Urinary bladder (tissue), 4 donors: ENCODE measurements at places on chromosomes 2 and 18. TPM values are rescaled to one million over a fixed set of nuclear protein-coding genes. Genes with fewer than 3 reads are reported as not detected.

The AGBL5 gene
- total RNA-seq = 12.0 TPM

The CCDC121 gene
- total RNA-seq = 11.1 TPM

The GREB1L gene
- 1.4 TPM for total RNA-seq

The GPR45 gene
- not detected for total RNA-seq

The ZNF514 gene
- total RNA-seq = 38.5 TPM

The CCDC141 gene
- 18.0 TPM for total RNA-seq

The CD28 gene
- 6.1 TPM for total RNA-seq

The ETAA1 gene
- 46.2 TPM for total RNA-seq

The LOXHD1 gene
- 1.2 TPM for total RNA-seq

The CIB4 gene
- total RNA-seq = not detected

DNA sequence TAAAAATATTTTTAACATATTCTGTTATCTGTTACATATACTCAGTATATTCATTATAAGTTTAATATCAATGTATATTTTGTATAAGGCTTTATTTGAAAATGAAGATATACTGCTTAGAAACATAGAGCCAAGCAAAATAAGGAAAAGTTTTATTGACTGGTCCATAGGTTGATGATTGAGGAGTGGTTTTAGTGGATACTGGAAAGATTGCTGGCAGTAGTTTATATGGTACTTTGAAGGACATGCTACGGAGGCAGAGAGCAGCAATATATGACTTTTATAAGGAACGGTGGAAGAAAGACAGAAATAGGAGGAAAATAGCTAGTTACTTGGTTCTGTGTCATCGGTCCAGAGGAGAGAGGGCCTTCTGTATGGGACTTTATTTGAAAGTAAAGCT lies 92.4 kb downstream of the ZNF236 start:
- DNase-seq = no peak

GRCh38 chr18:68427951-68428401 lies 286.9 kb downstream of the TMX3 start:
- no peak for DNase-seq

GRCh38 chr18:50143294-50143693 lies 51.7 kb downstream of the MYO5B start:
- no peak for DNase-seq

GRCh38 chr2:239230318-239231052 lies 170.3 kb downstream of the HDAC4 start:
- DNase-seq = no peak

DNA sequence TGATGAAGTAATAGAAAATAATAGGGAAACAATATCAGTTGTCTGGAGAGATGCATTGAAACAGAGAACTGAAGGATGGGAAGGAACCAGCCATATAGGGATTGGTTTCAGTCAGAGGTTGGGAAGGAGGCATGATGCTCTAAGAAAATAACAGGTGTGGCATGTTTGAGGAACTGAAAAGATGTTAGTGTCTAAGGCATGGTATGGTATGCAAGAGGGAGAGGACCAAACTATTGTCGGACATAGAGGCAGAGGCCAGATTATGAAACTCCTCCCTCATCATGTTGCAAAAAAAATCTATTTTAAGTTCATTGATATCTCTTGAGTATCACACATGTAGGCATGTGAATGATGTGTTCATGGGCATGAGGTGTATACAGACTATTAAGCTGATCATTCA lies 48.9 kb upstream of the EMILIN2 start:
- no peak for DNase-seq

- DNase-seq = peak; percentile 69
Observed at GRCh38 chr18:77114415-77115191, 18.0 kb downstream of the MBP start.

- DNase-seq = no peak
Observed at GRCh38 chr2:230012267-230012884, 56.3 kb downstream of the SLC16A14 start.

- no peak for DNase-seq
Observed at GRCh38 chr18:3380384-3380961, 69.5 kb upstream of the TGIF1 start.

GRCh38 chr18:61855449-61856378 lies 37.1 kb downstream of the RNF152 start:
- DNase-seq = no peak

- DNase-seq = no peak
Observed at GRCh38 chr2:233203060-233203459, 48.4 kb upstream of the ATG16L1 start.

GRCh38 chr2:168255103-168255502 lies 7.7 kb upstream of the STK39 start:
- no peak for DNase-seq

DNA sequence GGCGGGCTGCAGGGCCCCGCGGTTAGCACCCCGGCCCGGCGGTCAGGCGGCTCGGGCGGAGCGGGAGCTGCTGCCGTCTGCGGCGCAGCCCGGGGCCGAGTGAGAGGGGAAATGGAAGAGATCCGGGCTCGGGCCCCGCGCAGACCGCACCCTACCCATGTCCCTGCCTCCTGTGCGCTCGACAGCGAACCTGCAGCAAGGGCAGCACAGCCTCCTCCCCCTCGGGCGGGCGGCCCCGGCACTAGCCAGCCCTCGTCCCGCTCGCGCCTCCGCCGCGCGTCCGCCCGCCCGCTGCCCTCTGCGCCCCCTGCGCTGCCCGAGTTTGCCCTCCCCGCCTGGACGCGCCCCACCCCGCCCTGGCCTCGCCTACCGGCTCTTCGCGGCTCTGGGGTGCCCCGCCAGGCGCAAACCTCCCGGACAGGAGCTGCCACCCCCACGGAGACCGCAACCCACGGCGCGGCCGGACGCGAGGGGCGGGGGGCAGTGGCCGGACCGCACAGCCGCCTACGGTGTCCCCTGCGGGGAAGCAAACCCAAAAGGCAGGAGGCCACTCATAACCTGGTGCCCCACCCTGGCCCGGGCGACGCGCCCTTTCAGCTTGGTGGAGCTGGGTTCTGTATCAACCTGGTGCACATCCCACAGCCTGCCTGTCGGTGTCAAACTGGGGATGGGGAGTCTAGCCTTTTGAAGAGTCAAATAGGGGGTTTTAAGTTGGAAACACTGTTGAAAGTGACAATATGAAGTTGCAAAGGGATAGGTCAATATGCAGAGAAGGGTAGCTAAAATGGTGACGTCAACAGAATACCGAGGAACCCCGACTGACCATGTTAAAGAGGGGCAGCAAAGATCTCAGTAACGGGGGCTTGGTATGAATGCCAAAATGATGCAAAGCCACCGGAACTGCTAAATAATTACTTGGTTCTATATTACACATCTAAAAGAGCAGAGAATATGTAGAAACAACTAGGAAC lies at the start of gene IHH:
Gene IHH (minus strand): TSS at position 101 of the 971 bp plus-strand sequence. CDS start 454 bp downstream, outside the sequence.
- no peak for DNase-seq

DNA sequence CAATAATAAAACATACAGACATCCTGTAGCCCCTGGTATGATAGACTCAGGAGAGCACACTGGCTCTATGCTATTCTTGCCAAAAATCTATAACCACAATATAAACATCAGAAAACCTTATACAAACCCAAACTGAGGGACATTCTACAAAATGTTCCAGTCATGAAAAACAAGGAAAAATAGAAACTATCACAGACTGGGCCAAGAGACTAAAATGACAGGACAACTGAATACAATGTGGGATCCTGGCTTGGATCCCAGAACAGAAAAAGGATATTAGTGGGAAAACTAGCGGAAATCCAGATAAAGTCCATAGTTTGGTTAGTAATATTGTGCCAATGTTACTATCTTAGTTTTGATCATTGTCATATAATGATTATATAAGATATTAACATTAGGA lies 29.6 kb upstream of the EPAS1 start:
- DNase-seq = no peak

- no peak for DNase-seq
Observed at GRCh38 chr2:35962585-35963146, 392.9 kb upstream of the CRIM1 start.

DNA sequence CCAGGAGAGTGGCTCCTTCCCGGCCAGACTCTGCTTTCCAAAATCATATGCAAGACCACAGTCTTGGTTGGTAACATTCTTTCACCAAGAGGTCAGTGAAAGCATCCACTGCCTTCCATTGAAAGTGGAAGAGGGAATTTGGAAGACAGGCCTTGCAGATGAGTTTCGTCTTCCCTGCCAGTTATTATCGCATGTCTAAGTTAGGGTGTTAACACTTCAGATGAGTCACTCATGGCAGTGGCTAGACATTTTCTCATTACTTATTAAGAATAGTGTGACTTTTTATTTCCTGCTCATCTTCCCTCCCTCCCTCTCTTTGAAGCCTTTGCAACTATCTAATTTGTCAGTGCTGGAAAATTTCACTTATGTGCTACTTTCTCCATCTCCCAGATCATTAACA lies 102.9 kb upstream of the EPB41L3 start:
- no peak for DNase-seq

DNA sequence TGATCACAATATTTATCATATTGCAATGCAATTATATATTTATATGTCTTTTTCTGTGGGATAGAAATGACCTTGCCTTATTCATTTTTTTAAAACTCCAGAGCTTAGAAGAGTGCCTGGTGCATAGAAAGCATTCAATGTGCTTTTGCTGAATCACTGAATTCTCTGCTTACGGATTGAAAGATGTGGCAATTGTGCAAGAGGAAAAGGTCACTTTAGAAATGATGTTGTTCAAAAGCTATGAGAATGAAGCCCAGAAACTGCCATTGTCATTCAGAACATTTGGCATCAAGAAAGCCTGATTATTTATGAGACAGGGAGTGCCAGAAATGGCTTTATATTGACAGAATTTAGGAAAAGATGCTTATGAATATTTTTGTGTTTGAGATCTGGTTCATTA lies 678.6 kb upstream of the CDH2 start:
- no peak for DNase-seq

DNA sequence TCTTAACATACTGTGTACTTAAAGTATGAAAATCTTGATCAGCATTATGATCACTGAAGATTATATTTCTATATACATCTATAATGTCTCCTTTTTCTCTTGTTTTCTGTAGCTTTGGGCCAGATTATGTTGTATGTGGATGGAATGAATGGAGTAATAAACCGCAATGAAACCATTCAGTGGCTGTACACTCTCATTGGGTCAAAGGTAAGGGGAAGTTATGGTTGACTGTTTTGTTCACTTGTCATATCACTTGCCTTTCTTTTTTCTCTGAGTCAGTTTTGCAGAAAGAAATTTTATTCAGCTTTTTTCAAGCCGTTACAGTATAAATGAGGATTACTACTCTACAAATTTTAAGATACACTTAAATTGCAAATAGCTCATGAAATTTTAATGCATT lies 252.5 kb downstream of the TPGS2 start:
- DNase-seq = no peak

DNA sequence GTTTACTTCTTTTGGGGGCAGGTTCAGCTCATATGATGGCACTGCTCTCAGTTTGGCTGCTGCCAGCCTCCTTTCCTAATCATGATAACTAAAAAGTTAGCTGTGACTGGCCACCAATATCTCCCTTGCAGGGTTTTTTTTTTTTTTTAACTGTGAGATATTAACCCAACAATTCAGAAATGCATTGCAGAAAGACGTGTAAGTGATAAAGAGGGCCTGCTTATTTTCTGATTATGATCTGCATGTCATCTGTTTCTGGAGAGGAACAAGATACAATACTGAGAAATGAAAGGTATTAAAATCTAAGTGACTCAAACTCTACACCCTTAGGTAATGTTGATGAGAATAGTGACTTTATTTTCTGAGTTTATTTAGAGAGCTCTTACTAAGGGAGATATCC lies 905.6 kb downstream of the SOCS6 start:
- DNase-seq = no peak

DNA sequence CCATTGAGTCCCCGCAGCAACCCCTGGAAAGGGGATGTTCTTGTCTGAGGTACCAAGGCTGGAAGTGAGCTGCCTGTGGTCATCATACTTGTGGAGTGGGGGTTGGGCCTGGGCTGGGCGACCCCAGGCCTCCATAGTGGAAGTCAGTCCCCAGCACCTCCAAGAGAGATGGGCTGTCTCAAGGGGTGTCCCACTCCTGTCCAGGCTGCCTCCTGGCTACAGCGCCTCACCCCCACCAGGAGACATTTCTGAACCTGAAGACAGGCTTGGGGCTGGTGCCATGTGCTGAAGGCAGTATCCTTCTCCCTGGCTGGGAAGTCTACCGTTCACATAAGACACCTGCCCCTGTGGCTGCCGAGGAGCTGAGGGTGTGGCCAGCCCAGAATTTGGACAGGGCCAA lies 28.9 kb downstream of the INHBB start:
- DNase-seq = no peak

DNA sequence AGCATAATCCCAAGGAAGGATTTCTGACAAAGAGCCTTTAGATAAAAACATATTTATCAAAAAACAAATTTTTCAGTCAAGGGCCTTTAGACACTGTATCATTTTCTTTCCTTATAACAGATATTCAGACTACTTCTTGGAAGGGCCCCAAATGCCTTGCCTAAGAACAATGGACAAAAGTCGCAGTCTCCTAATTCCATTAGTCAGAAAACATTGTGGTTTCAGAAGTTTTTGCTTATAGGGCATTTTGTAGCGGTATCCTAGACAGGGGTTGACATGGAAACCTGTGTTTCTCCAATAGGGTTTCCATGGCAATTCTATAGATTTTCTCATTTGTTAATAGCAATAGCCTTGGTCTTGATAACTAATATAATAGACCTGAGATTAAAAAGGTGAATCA lies 36.7 kb upstream of the AGPS start:
- no peak for DNase-seq

DNA sequence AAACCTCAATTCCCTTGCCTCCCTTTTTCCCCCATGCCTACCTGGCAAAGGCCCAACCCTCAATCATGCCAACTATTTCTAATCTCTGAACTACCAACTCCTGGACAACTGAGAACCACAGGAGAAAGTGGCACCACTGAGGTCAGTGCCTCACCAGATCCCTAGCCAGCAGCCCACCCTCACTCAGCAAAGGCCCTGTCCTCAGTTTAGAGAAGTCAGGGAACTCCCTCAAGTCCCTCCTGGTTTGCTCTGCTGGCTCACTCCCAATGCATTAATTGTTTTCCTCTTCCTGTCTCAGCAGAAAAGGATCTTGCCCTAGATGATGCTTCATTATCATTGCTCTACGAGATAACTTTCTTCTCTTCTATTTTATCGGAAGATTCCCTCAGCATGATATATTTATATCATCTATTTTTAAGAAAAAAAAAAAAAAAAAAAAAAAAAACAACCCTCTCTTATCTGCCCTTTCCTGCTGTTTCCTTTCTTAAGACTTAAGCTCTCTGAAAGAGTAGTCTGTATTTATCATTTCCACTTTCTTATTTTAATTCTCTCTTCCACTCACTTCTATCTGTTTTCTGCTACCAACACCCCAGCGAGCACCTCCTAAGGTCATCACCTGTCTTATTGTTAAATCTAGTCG lies 22.7 kb upstream of the ZBTB14 start:
- no peak for DNase-seq

- DNase-seq = no peak
Observed at GRCh38 chr18:74310411-74310810, 5.2 kb upstream of the C18orf63 start.

GRCh38 chr2:79437433-79438267 lies 75.2 kb upstream of the CTNNA2 start:
- no peak for DNase-seq
